GM23338 (cell line): ENCODE measurements at places on chromosomes 16 and 17. TPM values are rescaled to one million over a fixed set of nuclear protein-coding genes. Genes with fewer than 3 reads are reported as not detected.

The SKAP1 gene
- total RNA-seq = not detected in 2 replicates

The GCGR gene
- 0.17 and 0.31 TPM in 2 replicates for total RNA-seq

The UBALD1 gene
- total RNA-seq = 32.2 and 32.8 TPM in 2 replicates

The ABI3 gene
- 1.2 and 3.0 TPM in 2 replicates for total RNA-seq

The CSH2 gene
- total RNA-seq = not detected in 2 replicates

DNA sequence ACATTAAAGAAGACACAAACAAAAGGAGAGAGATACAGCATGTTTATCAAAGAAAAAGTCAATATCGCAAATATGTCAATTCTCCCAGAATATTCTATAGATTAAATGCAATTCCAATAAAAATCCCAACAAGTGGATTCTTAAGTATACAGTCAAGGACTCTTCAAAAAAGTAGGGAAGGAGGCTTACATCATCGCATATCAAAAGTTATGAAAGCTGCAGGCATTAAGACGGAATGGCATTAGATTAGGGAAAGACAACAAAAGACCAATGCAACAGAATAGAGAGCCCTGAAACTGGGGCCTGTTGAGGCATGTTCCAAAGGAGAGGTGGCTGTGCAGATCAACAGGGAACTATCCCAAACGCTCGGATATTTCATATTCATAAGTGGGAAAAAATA is 76.0 kb downstream of the MARCHF10 start:
- no peak for DNase-seq

DNA sequence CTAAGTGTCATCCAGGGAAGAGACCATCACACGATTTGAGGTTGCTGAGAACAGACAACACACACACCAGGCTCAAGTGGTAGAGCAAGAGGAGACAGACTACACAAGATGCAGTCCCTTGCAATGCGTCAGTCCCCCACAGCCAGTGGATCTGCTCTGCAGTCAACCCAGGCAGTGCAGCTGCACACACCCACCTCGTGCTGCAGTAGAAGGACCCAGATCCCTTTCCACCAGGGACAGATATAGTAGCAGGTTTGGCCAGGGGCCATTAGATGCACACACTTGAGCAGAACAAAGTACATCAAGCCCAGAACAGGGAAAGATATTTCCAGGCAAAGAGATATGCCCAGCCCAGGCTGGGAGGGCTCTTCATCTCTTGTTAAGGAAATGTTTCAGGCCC is 112.9 kb downstream of the GRIN2A start:
- DNase-seq = no peak

DNA sequence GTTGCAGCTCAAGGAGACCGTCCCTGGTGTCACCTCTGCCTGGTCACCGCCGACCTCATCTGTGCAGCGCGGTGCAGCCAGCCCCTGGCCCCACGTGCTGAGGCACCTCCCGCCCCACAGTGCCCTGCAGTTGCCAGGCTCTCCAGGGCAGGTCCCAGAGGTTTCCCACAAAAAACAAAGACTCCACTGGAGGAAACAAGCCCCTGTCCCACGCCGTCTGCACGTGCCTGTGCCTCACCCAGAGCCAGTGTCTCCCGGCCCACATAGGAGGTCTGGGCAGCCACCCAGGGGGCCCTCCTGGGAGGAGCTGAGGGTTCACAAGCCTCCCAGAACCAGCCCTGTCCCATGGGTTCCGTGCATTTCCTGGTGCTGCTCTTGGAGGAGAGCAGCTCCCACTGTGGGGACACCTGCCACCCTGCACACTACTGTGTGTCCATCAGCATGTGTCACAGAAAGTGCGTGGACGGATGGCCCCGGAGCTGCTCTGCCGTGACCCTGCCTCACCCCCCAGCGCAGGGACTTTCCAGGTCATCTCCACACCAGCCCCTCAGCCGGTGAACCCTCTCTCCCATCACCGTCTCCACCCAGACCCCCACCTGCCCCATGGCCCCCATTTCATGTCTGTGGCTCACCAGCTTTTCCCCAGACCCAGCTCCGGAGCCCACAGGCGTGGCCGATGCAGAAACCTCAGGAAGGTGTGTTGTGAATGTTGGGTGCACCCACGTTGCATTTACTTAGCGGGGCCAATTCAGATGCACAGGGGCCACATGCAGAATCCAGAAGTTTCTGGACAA is 17.0 kb upstream of the CDH15 start:
- DNase-seq = no peak

- DNase-seq = peak; percentile 76
Measured at GRCh38 chr17:61635913-61636432, 45.0 kb upstream of the NACA2 start.

- no peak for DNase-seq
Measured at GRCh38 chr16:17259751-17260270, 210.9 kb downstream of the XYLT1 start.

DNA sequence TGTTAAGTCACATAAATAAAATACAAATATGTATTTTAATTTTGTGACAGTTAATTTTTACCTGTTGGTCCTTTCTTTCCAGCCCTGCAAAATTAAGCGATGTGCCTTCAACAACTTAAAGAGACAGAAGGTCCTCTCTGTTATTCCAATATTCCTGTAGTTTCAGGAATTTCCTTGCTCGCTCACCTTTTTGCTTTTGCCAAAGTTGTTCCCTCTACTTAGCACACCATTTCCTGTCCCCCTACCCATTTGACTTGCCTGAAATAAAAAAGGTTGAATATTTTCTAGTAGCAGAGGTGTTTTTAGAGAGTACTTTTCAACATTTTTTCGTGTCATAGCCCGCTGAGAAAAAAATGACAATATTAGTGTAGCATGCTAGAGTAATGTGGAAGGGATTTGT is 556 bp upstream of the MYH2 start:
- peak; percentile 73 for DNase-seq

DNA sequence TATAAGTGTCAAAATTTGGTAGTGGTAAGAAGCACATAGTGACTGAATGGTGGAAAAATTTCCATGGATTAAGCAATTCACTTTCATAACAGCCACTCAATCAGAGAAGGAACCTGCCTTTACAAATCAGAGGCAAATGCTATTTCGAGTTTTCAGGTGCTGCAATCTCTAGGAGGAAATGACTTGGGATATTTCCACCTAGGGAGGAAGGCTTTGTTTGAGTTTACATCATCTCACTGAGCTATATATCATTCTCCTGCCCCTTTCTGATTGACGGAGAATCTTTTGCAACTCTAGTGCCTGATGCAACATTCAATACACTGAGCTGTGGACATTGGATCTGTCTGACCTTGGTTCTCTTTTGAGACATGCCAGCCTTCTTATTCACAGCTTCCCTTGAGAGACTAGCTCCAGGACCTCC is 26.3 kb downstream of the MARCHF10 start:
- no peak for DNase-seq
